Mammary epithelial cell (primary cell): ENCODE measurements at places on chromosomes 12 and 14. TPM values are rescaled to one million over a fixed set of nuclear protein-coding genes. Genes with fewer than 3 reads are reported as not detected.

GRCh38 chr14:97824218-97824617 is 1027.0 kb downstream of the VRK1 start:
- no peak for DNase-seq

DNA sequence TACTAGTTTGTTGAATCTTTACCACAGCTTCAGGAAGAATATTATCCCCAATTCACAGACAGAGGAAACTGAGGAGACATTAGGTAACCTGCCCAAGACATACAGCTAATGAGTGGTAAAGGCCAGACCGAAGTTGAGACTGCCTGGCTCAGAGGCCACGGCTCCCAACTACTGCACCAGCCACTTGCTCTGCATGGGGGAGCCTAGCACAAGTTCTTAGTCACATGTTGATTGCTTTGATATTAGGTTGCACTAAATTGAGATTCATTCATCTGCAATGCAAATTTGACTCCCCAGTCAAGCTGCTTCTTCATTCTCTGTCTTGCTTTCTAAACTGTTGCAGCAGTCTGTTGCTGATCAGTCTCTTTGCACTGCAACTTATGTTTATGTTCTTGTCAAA is 25.9 kb upstream of the POLR3B start:
- no peak for DNase-seq

DNA sequence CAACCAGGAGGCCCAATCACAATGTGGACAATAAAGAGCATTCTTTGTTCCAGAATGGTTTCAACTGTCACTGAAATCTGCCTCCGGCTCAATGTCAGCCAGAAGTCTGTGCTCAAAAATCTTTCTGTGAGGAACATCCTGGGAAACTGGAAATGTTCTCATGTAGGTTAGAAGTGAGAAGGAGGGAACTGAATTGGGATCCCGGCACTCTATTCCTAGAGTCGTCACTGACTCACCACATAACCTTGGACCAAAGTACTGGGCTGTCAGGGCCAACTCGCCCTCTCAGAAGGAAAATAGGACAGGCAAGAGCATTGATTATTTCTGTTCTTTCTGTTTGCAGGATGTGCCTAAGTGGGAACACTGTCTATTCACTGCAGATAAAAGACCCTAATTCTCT is 57.6 kb downstream of the PRKAB1 start:
- DNase-seq, result no peak

DNA sequence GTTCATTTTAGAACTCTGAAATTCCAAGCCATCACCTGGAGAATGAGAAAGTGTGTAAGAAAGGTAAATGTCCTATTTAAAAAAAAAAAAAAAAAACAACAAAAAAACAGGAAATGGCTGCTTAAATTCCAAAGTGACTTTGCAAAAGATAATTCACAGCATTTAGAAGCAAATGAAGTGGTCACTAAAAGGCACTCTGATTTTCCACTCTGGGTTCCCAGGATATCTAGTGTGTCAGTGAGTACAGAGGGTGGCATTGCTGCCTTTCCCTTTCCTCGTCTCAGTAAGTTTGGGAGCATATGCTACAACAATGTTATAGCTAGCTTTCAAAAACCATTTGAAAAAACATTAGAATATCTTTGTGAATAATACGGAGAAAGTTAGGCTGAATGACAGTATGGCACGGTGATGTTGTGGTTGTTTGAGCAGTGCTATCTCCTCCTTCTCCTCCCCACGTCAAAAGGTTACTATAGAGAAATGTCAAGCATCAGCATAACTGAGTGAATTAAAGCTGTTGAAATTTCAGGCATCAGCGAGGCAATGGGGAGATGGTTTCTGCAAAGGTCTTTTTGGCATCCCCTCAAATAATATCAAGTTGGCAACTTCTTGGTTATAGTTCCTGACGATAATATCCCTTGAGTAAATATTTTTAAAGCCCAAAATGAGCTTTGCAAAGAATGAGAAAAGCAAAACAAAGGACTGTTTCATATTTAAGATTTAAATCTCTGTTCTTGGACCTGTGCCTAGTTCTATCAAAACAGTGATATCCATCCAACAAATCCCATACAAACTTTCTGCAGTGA is 164.5 kb upstream of the E2F7 start:
- no peak for DNase-seq

DNA sequence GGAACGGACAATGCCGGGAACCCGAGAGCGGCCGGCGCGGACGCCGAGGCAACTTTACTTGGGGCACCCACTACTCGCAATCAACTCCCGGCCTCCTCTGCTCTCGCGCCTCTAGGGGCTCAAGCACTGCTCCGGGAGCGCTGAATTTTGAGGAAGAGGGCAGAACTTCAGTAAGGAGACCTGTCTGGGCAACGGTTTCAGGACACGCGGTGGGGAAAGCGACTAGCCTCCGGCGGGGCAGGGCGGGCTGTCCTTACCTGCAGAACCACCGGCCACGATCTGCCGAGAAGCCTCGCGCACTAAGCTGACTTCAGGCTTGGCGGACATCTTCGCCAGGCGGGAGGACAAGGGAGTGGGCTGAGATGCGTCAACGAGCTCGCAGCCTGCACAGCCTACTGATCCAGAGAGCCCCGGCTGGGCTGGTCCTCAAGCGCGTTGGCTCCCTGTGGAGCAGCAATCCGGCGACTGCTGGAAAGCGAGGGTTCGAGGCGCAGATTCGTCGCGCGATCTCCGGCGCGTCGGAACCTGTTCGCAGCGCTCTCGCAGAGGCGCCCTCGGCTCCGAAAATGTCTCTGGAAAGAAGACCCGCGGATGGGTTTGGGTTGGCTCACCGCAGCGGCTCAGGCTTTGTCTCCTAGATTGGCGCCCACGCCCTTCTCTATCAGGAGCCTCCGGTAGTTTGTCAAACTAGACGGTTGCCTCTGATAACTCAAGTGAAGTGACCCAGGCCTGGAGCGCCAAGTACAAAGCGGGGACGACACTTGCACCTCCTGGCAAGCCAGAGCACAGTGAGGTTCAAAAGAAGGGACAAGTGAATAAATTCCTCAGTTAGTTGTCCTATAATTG is at the start of gene SLC25A21:
Gene SLC25A21, minus strand, starts transcription at position 583 of the 846 bp plus-strand sequence.
- peak; percentile 85 for DNase-seq

RPS6KL1 gene
- 0.17 TPM for total RNA-seq

KRT75 gene
- 26.5 TPM for total RNA-seq

- DNase-seq, result no peak
Observed at GRCh38 chr12:113929312-113929989, 36.7 kb downstream of the RBM19 start.

- no peak for DNase-seq
Observed at GRCh38 chr14:52067873-52068614, 815 bp downstream of the NID2 start.

CATSPERB gene
- total RNA-seq, result 1.0 TPM

SERPINA12 gene
- not detected for total RNA-seq

LRCOL1 gene
- not detected in 2 replicates for total RNA-seq

HOXC5 gene
- total RNA-seq, result 0.67 TPM

DNA sequence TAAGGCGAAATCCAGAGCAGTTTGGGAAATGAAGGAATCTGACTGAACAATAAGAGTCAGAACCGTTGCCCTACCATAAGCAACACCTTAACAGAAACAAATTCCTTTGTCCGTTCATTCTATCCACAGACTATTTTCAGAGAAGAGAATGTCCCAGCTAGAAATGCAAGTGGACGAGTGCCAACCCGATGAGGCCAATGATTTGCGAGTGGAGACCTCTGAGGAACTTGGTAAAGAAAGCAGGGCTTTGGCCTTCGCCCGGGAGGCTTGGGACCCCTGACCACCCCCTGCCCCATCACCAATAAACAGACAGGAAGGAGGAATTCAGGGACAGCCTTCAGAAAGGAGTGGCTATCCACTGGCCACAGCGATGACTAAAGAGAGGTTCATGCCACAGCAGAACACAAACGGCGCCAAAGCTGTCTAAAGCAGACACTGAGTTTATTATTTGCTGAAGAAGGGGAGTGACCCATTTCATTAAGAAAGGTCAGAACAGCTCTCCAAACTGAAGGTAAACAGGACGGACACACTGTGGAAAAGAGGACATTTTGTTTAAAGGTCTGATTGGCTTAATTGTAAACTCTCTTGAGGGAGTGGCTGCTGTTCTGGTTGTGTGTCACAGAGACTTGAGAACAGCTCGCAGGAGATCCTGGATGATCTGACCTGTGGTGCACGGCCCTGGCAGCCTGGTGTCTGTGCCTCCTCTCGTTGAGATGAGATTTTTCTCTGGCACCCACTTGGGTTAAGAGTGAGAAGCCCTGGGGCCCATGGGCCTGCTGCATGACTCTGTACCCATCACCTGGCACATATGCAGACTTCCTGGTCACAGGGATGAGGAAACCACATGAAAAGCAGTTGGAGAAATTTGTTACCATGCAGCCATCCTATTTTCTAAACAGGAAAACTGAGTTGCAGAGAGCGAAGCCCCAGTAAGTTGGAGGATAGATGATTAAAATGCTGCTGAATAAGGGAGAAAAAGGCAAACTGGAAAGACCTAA is 142.0 kb upstream of the PZP start:
- DNase-seq, result peak; percentile 78

TMTC1 gene
- 106 TPM for total RNA-seq

GRCh38 chr14:71115821-71116567 is 208.7 kb downstream of the PCNX1 start:
- DNase-seq, result no peak

HOXC10 gene
- 3.8 TPM for total RNA-seq

DNA sequence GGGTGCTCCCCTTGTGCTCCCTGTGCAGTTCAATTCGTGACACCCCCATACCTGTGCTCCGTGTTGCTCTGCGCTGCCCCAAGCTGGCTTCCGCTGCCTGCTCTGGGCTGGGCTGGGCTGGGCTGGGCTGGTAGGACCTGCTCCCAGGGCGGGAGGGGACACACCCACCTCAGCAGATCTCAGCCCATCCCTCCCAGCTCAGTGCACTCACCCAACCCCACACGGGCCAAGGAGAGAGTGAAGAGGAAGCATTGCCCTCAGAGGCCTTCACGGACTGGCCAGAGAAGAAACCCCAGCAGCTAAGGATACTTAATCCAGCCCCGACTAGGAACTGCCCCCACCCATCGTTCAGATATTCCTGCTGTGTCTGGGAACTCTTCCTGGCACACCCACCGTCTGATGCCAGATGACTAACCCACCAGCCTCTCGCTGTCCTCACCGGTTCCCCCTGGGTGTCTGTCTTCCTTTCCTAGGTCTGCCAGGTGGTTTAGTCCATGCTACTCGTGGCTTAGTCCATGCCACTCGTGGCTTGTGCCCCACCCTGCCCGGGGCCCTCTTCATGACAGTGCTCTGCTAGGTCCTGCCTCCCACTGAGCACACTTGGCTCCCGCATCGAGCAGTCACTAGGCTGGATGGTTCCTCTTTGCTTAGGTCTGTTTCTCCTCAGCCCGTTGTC is at the start of gene LPAR5:
Gene LPAR5, minus strand, starts transcription at position 104 of the 676 bp plus-strand sequence. CDS start 14,711 bp downstream, outside the sequence.
- peak; percentile 69 for DNase-seq

GRCh38 chr12:62761658-62762057 is 173.3 kb downstream of the PPM1H start:
- DNase-seq, result no peak

- DNase-seq, result no peak
Observed at GRCh38 chr12:131444220-131445164, 266.4 kb upstream of the SFSWAP start.

CLECL1 gene
- not detected for total RNA-seq

TMEM132D gene
- not detected in 2 replicates for total RNA-seq

DNA sequence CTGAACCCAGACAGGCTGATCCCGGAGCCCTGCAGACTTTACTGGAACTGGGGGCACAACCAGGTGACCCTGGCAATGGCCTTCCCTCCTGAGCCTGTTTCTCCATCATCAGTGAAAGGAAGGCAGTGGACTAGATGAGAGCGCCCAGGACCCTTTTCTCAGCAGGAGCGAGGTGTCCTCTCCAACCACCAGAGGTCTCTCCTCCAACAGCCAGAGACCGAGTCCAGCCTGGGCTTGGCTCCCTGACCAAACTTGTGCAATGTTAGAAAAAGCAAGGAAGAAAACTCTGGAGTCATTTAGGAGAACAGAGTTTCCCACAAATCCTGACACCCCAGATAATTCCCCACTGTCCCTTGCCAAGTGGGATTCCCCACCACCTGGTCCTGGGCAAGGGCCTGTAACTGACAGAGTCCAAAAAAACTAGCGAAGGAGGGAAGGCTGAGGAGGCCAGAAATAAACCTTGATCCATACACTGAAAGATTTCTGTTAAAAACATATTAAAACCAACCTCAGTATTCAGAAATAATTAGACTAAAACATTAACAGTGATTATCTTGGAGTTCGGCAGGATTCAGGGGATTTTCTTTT is 9.0 kb downstream of the RPS6KL1 start:
- peak; percentile 57 for DNase-seq

ETFBKMT gene
- 2.1 and 3.4 TPM in 2 replicates for total RNA-seq

- peak; percentile 18 for DNase-seq
Observed at GRCh38 chr12:15423629-15424028, 101.3 kb downstream of the PTPRO start.

ABCC9 gene
- under 0.01 TPM for total RNA-seq

GRCh38 chr12:103558879-103559278 is 28.2 kb upstream of the STAB2 start:
- DNase-seq, result no peak

XPOT gene
- total RNA-seq, result 129 TPM
